ENCODE measurements at places on chromosomes 16 and 17.

DNA sequence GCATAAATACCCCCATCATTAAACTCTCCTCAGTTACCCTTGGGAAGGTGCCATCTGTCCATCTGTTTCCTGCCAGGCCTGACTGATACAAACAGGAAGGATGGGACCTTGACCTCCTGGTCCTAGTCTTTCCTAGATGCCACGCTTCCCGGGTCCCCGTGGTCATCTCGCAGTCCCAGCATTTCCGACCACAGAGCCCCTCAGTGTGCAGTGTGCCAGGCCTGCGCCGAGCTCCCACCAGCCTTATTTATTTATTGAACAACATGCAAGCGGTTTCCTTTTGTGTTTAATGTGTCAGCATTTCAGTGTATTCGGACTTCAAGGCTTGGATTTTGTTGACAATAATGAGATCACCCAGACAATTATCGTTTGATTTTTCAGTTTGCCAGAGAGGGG is 45.6 kb upstream of the NKD1 start:
- DNase-seq: no peak

DNA sequence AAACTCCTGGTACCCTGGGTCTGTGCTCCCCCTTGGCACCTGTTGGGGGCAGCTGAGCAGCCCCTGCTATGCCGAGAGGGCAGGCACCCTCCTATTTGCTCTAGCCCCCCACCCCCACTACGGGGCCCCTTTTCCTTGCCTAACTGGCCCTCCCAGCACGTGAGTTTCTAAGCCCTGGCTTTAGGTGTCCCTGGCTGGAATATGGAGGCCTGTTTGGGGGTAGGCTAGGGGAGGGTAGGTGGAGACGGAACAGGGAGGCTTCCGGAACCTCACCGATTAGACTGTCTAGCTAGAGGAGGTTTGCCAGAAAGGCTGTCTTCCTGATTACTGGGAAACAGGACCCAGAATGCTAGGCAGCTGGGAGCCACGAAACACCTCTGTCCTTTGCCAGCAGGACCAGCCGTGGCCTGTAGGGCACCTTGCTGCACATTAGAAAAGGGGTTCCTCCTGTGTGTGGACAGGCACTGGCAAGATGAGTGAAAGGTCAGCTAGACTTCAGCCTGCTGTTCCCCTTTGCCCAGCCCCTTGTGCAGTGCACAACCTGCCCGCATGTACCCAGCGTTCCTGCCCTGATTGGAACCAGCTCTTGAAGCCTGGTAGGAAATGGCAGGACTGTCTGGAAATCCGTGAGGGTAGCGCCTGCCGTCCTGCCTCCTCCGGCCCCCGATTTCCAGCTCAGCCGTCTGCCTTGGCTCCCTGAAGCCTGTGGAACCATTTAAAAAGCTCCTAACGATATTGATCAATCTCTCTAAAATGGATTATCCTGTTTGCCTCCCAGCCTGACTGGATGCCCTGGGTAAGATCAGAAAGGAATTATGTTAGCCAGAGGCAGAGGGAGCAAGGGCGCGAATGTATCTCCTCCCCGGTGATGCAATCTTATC is 83.4 kb upstream of the GSE1 start:
- no peak for DNase-seq

GRCh38 chr17:80844418-80844990 is 147.1 kb upstream of the CHMP6 start:
- DNase-seq: no peak

- no peak for DNase-seq
These were observed 18.3 kb upstream of the ATP2A3 start for GRCh38 chr17:3982541-3983017.

GRCh38 chr17:71251276-71251675 is 869.5 kb upstream of the SOX9 start:
- no peak for DNase-seq

DNA sequence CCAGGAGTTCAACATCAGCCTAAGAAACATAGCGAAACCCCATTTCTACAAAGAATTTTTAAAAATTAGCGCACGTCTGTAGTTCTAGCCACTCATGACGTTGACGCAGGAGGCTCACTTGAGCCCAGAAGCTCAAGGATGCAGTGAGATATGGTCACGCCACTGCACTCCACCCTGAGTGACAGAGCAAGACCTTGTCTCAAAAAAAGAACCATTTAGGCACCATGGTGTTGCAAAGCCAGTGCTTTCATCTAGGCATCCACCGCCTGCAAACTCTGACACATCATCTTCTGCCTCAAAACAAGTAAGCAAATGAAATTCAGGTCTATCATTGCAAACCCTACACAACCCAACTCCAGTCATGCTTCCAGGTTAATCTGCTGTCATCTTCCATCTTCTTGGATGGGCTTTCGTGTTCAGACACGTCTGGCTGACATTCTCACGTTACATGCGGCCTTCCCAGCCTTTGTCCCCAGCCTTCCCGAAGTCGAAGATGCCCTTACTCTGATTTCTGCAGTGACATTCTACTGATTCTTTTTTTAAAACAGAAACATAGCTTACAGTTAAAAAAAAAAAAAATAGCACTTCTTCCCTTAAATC is 8.9 kb downstream of the ANKRD11 start:
- DNase-seq: no peak

- peak; percentile 95 for DNase-seq
These were observed 9.2 kb upstream of the TSPOAP1 start for GRCh38 chr17:58337600-58338453.
